ENCODE measurements at places on chromosomes 12 and 14.
A peak's percentile ranks its signal among the peaks of the same experiment; 100 is the strongest.

DNA sequence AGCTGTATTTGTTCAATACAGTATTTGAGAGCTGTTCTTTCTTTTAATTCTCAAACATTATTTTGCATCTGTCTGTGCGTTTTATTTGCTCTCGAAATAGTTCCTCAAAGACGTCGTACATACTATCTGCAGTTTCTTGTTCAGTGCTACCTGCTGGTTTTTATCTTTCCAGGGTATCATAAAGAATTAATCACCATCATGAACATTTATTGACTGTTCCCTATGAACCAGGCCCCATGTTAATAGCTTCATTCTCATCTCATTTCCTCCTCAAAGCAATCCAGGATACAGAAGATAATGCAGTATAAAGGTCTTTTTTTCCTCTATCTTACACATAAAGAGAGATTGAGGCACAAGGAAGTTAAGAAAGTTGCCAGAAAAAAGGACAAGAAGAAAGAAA lies 211.8 kb downstream of the DACT1 start:
- no peak for DNase-seq

- no peak for DNase-seq
Observed at GRCh38 chr14:76727384-76727783, 33.9 kb upstream of the VASH1 start.

- DNase-seq, result no peak
Observed at GRCh38 chr12:122422730-122423257, 325 bp upstream of the CLIP1 start.

GRCh38 chr14:23729720-23730387 lies 93.7 kb downstream of the DHRS2 start:
- no peak for DNase-seq

- DNase-seq, result no peak
Observed at GRCh38 chr12:116172224-116172849, 105.2 kb downstream of the MED13L start.

DNA sequence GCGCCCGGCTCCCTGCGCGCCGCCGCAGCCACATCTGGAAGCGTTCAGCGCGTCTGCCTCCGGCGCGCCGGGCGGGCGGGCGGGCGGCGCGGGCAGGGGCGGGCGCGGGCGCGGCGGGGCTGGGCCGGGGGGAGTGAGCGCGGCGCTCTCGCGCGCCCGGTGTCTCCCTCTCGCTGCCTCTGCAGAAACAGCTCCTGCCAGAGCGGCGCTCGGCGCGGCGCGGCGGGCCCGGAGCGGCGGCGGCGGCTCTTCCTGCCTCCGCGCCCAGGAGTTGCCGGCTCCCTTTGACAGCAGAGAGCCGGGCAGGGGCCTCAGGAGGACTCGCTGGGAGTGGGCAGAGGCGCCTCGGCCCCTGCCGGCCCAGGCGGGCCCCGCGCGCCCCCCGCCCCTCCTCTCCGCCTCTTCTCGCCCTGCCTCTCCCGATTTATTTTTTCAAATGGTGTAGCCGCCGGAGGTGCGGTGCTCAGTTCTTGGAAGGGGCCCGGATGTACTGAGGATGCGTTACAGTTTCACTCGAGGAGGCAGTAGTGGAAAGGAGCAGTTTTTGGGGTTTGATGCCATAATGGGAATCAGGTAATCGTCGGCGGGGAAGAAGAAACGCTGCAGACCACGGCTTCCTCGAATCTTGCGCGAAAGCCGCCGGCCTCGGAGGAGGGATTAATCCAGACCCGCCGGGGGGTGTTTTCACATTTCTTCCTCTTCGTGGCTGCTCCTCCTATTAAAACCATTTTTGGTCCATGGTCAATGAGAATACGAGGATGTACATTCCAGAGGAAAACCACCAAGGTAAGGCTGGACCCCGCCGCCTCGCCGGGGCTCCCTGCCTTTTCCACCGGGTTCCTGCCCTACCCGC lies at the start of gene CACNA1C:
Gene CACNA1C, plus strand, starts transcription at position 162 of the 853 bp plus-strand sequence. Its CDS starts 576 bp downstream, at position 738.
- no peak for DNase-seq

GRCh38 chr12:19039515-19039914 lies 90.0 kb upstream of the PLEKHA5 start:
- DNase-seq, result no peak

- DNase-seq, result no peak
Observed at GRCh38 chr12:52010152-52010622, 3.4 kb downstream of the TAMALIN start.

DNA sequence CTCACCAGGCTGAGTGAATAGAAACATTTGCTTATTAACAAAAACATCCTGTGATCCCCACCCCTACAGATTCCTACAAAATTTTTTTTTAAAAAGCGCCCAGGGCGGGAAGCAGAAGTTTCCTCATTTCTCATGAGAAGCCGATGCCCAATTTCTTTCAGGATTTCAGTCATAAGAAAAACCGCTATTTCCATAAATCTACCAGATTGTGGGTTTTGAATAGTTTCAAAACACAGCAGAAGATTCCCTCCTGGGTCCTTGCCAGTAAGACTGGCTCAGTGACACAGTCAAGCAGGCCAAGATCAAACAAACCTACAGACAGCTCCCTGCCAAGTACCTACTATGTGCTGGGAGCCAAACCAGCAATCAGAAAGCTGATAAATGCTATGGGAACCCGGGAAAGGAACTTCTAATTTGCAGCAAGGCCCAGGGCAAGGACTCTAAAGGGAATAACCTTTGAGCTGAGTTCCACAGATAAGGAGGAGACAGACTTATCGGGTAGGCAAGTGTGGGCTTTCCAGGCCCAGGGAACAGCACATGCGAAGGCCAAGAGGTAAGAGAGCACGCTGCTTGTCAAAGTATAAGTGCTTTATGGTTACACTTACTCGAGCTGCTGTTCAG lies 68.7 kb downstream of the CCDC88C start:
- DNase-seq, result no peak

- no peak for DNase-seq
Observed at GRCh38 chr14:22650960-22651521, 6.9 kb upstream of the OR6J1 start.

- no peak for DNase-seq
Observed at GRCh38 chr12:49195736-49196135, 6.9 kb upstream of the TUBA1A start.

DNA sequence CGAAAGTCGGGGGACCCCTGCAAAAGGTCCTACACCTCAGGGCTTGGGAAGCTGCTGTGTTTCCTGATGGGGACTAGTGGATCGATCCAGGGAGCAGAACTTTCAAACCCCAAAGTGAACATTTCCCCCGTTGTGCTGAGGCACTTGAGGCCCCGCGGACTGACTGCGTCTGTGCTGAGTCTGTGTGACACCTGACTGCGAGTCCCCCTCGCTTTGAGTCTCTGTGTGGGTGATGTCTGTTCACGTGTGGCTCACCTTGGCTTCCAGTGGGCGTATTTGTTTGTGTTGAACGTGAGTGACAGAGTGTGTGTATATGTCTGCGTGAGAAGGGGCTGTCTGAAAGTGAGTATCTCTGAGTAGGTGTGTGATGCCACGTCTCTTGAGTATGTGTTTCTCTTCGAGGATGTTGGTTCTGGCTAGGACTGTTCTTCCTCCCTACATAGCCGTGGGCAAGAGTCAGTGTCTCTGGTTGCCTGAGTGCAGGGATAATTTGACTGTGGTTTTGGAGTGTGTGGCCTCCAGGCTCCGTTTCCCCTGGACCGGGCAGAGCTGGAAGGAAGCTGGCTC lies 1.3 kb downstream of the TEAD4 start:
- no peak for DNase-seq

DNA sequence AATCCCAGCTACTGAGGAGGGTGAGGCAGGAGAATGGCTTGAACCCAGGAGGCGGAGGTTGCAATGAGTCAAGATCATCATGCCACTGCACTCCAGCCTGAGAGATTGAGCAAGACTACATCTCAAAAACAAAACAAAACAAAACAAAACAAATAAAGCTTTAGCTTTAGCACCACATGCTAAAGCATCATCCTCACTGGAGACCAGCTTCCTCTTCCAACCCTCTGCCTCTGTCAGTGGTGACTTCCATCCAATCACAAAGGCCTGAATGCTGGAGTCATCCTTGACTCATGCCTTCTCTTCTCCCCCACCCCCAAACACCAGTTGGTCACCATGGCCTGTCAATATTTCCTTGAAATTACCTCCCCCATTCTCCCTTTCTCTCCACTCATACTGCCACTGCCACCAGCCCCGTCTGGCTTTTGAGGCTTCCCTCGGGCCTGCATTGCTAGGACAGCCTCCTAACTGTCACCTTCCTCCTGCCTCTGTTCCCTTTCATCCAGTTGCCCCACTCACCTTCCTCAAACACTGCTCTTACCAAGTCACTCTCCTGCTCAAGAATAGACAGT lies 1.4 kb downstream of the ZNF385A start:
- DNase-seq, result peak; percentile 83

GRCh38 chr14:95495076-95495475 lies 21.4 kb downstream of the SYNE3 start:
- DNase-seq, result no peak

All from non-pigmented ciliary epithelial cell (primary cell).